NCI-H748 treated with DMSO at 0.1 percent for 48 hours (cell line): ENCODE measurements at places on chromosomes 7 and 10.

DNA sequence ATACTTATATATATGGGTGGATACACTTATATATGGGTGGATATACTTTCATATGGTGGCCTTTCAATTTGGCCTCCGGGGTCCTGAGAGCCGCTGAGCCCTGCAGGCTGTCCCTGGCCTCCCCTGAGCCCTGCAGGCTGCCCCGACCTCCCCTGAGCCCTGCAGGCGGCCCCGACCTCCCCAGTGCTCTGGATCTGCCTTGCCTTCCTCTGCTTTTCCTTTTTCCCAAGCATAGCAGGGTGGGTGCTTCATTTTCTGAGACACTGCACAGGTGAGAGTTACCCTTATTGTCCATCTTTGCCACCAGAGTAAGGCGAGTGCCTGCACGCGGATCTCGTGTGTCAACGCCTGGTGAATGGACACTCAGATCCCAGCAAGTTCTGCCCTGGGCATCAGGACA is 106.6 kb downstream of the VIPR2 start:
- DNase-seq, result no peak

GRCh38 chr10:54985732-54986131 is 184.7 kb upstream of the PCDH15 start:
- no peak for DNase-seq

DNA sequence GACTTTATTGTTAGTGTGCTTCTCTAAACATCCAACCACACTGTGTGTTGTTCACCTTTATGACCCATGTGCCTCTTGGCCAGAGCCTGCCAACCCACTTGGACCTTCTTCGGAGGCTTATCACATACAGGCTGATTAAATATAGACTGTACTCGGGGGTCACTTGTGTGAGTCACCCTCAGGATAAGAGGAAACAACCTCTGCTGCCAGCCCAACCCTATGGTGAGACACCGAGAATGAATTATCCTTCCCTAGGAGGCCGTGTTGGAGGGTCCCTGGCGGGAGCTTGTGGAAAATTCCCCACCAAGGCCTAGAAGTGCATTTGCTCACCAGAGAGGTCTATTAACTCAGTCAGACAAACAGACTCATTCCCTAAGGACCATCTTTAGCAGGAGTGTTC is 63.0 kb downstream of the FAS start:
- DNase-seq, result no peak

- DNase-seq, result no peak
Measured at GRCh38 chr10:51030480-51030879, 43.8 kb upstream of the PRKG1 start.

- DNase-seq, result no peak
Measured at GRCh38 chr7:5854738-5855137, 25.9 kb upstream of the OCM start.

- no peak for DNase-seq
Measured at GRCh38 chr10:5587151-5588079, 62.7 kb downstream of the CALML3 start.

DNA sequence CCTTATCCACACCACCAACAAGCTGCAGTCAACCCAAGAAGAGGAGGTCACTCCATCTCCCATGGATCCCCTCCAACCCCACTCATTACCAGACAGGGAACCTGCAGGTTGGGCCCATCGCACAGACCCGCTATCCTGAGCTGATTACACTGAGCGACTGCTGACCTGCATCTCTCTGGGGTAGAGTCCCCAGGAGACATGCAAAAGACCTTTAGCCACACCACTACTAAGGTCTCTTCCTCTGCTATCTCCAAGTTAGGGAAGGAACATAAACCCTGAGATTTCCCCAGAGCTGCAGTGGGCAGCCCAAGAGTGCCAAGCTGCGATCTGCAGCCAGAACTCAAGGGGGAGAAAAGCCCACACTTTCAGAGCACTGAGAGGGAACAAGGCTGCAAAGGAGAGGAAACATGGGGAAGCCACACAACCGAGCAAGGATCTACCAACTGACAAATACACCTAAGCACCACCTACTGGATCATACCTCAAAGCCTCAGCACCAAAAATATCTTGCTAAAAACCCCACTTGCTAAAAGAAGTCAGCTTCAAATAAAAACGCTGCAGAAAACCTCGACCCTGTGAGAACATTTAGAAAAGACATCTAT is 298.2 kb downstream of the SORCS1 start:
- no peak for DNase-seq

DNA sequence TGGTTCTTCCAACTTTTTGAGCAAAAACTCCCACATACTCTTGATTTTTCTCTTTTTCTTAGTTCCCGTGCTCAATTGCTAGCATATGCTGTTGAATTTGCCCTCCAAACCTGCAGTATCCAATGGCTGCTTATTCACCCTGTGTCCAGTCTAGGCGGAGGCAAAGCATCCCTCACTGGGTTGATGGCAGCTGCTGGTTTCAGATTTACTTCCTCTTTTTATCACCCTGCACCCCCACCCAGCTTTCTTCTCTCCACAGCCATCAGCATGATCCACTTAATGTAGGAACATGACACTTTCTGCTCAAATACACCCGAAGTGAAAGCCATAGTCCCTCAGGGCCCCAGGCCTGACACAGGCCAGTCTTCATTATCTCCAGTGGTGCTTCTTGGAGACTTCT is 87.6 kb upstream of the ADARB2 start:
- DNase-seq, result no peak

DNA sequence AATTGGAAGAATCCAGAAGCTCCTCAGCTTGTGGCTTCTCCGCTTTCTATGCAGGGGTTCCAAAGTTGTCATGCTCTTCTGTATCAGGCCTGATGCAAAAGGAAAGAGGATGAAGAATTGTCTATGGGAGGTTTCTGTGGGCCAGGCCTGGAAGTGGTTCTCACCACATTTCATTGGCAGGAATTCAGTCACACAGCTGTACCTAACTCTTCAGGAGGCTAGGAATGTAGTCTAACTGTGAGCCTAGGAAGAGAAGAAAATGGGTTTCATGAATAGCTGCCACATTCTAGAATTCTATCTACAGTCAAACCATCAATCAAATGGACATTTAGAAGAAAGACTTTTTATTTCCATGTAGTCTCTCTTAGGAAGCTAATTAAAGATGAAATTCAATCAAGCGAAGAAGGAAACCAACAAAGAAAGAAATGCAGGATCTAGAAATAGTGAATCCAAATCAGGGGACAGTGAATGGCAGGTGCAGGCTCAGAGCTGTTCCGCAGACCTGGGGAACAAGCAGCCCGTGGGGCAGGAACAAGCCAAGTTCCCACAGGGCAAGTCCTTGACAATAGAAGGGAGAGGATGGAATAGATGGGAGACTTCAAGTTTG is 25.4 kb upstream of the USP6NL start:
- no peak for DNase-seq

DNA sequence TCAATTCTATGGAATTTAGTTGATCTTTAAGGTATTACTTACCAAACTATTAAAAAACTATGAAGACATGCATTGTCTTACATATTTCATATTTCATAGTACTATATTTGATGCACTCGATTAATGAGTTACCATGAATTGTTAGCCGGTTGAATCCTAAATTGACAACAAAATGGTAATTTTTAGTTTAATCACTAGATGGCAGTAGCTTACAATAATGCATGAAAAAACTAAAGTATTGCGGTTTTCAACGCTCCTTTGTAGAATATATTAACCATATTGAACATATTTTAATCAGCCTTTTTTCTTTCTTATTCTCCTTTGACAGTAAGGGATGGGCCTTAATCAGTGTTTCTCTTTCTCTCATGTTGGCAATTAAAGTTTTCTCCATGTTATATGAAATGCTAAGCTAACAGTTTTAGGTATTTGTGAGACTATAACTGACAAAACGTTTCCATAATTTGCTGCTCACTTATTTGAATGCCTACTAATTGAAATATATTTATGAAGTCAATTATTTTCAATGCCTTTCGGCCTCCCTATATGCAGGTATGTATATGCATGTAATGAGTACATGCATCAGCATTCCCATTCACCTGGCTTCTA is 48.5 kb upstream of the ARL4A start:
- peak; percentile 48 for DNase-seq

DNA sequence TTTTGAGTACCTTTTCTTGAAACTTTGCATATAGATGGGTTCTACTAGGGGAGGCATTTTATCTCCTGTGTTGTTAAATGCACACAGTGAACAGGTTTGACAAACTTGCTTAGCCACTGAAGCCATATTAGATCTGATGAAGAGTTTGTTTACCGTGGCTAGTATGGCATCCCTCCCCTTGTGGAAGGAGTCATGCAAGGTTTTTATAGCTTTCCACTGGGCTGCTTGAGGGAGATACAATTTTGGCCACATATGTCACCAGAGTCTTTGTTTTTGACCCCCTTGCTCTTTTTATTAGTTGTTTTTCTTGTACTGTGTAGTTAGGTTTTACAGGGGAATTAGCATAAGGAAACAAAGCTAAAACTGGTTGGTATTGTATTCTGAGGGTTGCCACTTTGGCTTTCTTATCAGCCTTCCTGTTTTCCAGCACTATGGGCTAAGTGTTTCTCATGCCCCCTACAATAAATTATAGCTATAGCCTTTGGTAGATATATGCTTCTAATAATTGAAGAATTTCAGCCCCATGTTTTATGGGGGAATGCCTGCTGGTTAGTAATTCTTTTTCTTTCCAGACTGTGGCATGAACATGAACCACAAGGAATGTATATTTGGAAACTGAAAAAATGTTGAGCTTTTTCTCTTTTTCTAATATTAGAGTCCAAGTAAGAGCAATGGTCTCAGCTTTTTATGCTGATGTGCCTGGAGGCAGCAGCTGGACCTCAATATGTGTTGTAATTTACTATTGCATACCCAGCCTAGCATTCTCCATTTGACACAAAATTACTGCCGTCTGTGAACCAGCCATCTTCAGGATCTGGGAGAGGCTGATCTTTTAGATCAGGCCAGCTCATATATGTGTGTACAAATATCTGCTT is 18.4 kb upstream of the STEAP2 start:
- no peak for DNase-seq

GRCh38 chr7:124101173-124101768 is 68.4 kb upstream of the TMEM229A start:
- DNase-seq, result peak; percentile 8

DNA sequence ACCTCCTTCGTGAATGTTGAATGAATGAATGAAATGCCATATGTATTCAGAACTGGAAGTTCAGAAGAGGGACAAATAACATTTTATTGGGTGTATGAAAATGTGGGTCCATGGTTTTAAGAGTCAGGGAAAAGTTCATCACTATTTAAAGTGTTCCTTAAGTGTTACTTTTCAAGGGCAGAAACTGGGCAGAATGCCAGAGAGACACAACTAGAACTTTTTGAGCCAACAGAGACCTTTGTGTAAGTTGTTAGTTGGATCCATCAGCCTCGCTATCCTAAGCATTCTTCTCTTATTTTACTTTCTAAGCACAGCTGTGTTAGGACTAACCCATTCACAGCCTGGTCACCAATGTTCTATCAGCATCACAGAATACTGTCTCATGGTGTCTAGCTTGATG is 13.6 kb upstream of the TAF3 start:
- no peak for DNase-seq

DNA sequence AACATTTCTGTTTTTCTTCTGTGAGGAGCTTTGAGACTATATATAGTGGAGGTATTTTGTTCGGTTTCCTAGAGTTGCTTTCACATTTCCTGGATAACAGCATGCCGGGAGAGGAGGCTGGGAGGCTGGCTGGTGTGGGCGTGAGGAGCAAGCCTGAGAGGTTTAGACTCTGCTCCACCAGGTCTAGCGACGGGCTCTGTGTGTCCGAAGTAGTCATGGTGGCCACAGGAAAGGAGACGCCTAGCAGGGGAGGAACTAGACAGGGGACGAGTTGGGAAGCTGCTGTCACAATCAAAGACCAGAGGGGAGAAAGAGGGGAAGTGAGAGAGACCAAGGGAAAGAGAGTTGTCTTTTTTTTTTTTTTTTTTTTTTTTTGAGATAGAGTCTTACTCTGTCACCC is 19.6 kb downstream of the PTPRE start:
- DNase-seq, result no peak

GRCh38 chr10:86693721-86694369 is 25.5 kb downstream of the LDB3 start:
- DNase-seq, result no peak
